ENCODE measurements at places on chromosomes 7 and 10. TPM values are rescaled to one million over a fixed set of nuclear protein-coding genes. Genes with fewer than 3 reads are reported as not detected.

TMEM273 gene
- total RNA-seq = 35.3 TPM

NRP1 gene
- total RNA-seq = 4.5 TPM

LLCFC1 gene
- total RNA-seq = not detected

AKR1B15 gene
- total RNA-seq = not detected

SFRP5 gene
- total RNA-seq = 0.13 TPM

CTBP2 gene
- 1.3 TPM for total RNA-seq

NEBL gene
- 0.11 TPM for total RNA-seq

DNA sequence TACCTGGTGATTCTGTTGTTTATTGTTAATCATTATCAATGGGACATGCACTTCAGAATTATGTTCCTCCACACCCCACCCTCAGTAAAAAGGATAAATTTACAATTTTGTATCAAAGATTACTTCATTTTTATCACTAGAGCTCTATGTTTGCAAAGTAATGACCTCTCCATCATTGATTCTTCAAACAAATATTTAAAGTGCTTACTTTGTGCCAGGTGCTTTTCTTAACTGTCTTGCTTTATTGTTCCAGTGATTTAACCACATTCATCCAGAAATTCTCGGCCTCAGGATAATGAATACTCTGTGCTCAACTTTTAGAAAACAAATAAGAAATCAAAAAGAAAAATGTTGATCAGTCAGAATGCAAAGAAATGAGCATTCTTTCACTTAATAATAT is 144.9 kb upstream of the FOXP2 start:
- DNase-seq = no peak

- no peak for DNase-seq
Measured at GRCh38 chr10:96138102-96138501, 8.0 kb downstream of the ZNF518A start.

GRCh38 chr7:30559611-30560010 is 35.1 kb upstream of the GARS1 start:
- DNase-seq = no peak

DNA sequence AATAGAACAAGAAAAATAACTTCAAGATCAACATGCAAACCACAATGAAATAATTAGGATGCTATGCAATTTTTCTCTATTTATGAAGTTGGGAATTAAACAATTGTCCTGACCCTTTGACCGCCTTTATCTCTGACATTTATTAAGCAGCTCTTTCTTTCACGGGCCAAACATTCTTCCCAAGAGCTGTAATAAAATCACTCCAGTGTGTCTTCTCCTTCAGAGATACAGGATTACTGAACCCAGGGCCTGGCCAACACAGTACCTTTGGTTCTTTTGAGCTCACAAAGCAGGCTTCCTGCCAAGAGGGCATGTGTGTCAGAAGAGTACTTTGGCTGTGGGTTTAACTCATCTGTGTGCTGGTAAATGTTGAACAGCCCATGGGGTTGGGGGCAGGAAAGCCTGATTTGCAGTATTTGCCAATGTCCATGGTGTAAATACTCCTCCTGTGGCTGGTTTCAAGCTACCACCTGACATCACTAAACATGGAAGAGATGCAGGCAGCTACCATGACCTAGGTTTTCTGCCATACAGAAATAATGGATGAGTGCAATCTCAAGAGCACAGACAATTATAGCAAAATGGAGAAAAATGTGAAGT is 121.7 kb downstream of the FANK1 start:
- DNase-seq = no peak

GRCh38 chr10:114115661-114116445 is 58.1 kb downstream of the CCDC186 start:
- DNase-seq = no peak

- DNase-seq = peak; percentile 41
Measured at GRCh38 chr10:11017570-11018431, at the start of gene CELF2. TSS of gene CELF2 (plus strand) at chr10:11017872. CDS start at chr10:11018090, 218 bp downstream.

GRCh38 chr7:42389697-42390096 is 152.7 kb upstream of the GLI3 start:
- no peak for DNase-seq

GRCh38 chr10:124248056-124249045 is 155.0 kb upstream of the CHST15 start:
- no peak for DNase-seq

DNA sequence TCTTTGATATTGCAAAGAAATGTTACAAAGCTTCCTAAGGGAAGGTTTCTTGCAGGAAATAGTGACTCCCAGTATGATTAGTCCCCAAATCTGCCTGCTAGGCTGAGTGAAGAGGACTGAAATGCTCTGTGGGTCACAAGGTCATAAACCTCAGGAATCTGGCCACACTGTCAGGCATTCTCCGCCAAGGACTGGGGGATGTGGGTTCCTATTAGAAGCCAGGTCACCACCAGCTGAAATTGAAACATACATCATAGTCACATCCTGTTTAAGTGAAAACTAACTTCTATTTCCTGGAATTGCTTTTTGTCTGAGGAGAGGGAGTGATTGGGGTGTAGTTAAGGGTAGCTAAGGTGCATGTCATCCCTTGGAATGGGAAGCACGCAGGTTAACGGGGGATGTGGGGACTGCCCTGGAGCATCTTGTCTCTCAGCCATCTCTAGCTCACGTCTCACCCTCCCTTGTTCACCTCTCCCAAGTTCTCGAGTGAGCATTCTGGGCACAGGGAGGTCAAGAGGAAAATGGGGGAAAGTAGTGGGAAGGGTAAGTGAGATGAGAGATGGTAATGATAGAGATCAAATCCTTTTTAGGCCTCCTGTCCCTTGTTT is 12.0 kb upstream of the GSAP start:
- no peak for DNase-seq

GRCh38 chr10:97134983-97135382 is 50.8 kb downstream of the SLIT1 start:
- no peak for DNase-seq

DNA sequence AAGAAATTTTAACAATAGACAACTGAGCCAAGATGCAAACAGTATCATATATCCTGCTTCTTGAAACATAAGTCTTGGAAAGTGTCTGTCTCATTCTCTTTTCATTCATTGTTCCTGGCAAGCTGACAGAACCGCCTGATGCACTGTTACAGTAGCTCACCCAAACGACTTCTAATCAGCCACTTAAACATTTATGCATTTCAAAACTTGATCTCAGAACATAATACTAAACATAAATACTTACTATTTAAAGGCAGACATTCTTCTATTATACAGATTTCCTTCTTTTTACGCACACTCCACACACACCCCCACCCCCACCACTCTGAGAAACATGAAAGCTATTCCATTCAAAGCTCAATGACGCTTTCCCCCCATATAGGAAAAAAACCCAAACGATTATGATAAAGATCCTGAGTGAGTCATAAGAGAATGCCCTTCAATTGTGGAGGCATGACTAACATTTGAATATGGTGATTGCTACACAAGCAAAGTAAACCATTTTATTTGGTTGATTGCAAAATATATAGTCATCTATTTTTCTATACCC is 30.5 kb downstream of the SHTN1 start:
- no peak for DNase-seq

DNA sequence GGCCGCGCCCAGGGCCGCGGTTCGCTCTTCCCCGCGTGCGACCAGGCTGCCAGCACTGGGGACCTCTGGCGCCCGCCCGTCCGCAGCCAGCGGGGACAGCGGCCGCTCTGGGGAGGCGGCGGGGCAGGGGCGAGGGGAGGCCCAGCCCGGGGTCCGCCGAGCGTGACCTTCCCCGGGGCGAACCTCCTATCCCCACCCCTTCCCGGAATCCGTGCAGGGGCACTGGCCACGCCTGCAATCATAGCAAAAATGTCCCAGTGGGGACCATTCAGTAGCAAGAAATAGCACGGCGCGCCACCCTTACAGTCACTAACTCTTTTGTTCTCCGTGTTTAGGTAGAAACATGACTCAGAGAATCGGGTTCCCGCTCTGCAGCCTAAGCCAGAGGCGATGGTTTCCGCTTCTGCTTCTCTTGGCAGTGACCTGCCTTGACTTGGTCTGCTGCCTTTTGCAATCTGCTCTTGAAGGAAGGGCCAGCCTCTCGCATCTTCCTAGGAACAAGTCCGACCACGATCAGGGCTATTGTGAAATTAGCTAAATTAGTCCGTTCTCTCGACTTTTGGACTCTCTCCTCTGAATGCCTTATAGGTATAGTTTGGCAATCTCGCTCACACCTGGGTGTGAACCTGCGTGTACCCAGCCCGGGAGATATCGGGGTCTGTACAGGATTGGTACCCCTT is 79.3 kb upstream of the ACBD5 start:
- peak; percentile 8 for DNase-seq

DNA sequence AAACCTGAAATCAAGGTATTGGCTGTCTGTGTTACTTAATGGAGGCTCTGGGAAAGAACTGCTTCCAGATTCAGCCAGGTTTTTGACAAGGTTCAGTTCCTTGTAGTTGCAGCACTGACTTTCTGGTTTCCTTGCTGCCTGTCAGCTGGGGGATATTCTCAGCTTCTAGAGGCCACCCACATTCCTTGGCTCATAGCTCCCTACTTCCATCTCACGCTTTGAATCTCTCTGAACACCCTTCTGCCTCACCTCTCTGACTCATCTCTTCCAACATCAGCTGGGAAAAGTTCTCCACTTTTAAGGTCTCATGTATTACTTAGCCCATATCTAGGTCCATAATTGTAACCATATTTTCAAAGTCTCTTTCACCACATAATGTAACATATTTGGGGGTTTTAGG is 22.9 kb upstream of the GPR22 start:
- DNase-seq = no peak

GRCh38 chr7:130352194-130353074 is 7.8 kb downstream of the CPA5 start:
- no peak for DNase-seq
